ENCODE measurements at places on chromosomes 11 and 22.

DNA sequence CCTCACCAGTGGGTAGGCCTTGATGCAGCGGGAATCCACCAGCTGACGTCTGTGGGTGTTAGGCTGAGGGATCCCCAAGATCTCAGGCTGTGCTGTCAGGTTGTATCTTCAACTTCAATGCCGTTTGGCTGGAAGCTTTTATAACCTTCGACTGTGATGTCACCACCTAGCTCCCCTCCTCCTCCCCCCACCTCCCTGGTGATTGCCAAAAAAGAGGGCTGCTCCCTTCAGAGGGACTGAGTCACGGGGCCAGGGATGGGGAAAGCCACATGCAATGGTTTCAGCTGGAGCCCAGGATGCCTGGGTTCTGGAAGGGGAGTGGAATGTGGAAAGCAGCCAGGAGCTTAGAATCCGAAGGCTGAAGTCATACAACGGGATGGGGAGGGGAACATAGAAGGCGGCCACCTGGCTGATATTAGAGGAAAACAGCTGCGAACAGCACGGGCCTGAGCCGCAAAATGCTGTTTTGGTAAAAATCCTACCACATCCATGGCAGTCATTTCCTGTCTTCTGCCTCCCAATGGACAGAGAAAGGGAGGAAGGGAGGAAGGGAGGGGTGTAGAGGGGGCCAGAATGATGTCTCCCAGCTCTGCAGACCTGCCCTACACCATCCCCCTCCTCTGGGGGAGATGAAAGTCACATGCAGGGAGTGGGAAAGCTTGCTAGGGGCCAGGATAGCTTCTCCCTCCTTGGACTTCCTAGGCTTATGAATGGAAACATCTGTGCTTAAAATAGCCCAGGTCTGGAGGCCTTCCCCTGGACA is at the start of gene LRRN4CL:
Gene LRRN4CL (minus strand): TSS at position 110 of the 763 bp plus-strand sequence. CDS start 1,022 bp downstream, outside the sequence.
- peak within 1 kb of the TSS; percentile 35 for H3K4me3 ChIP-seq
- no peaks in the 10 kb centered on the region for H3K27me3 ChIP-seq

DNA sequence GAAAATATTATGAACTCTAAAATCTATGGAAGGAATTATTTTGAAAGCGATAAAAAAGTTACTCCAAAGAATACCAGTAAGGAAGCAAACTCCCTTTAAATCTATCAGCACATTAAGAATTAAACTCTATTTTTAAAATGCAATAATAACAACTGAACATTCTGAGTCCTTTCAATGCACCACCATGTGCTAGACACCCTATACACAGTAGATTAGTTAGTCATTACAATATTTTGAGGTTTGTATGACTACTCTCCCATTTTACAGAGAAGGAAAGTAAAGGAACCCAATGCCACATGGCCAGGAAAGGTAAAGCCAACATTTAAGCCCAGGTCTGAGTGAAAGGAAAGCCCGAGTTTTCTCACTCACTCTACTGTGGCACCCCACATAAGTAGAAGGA is 17.7 kb downstream of the JAML start:
- no peak for DNase-seq
- no peaks in the 10 kb centered on the region for H3K36me3 ChIP-seq
- no peak overlapping the region for H3K27ac ChIP-seq
- H3K4me1 ChIP-seq = no peaks in the 10 kb centered on the region

GRCh38 chr11:68773521-68774193 is 22.3 kb upstream of the TESMIN start:
- H3K4me3 ChIP-seq = no peak overlapping the region
- no peaks in the 10 kb centered on the region for H3K27me3 ChIP-seq
- H3K4me1 ChIP-seq = peaks cover 12% of the 10 kb centered on the region
- DNase-seq = no peak

DNA sequence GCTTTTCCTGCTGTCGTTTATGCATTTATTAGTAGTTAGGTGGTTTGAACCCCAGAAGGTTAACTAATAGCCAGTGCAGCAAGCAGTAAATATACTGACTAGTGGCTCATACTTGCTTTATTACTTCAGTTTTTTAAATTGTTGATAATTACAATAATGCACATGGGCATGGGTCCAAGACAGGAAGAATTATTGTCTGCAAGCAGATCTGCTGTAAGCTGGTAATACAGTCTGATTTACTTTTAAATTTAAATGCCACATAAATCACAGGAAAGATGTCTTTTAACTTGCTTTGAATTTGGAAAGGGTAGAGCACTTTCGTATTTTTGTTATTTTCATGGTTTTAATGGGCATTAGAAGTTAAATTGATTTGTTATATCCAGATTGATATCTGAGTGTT is 27.1 kb downstream of the APLP2 start:
- no peak overlapping the region for H3K27ac ChIP-seq
- no peaks in the 10 kb centered on the region for H3K27me3 ChIP-seq
- no peaks in the 10 kb centered on the region for H3K36me3 ChIP-seq
- DNase-seq = no peak

DNA sequence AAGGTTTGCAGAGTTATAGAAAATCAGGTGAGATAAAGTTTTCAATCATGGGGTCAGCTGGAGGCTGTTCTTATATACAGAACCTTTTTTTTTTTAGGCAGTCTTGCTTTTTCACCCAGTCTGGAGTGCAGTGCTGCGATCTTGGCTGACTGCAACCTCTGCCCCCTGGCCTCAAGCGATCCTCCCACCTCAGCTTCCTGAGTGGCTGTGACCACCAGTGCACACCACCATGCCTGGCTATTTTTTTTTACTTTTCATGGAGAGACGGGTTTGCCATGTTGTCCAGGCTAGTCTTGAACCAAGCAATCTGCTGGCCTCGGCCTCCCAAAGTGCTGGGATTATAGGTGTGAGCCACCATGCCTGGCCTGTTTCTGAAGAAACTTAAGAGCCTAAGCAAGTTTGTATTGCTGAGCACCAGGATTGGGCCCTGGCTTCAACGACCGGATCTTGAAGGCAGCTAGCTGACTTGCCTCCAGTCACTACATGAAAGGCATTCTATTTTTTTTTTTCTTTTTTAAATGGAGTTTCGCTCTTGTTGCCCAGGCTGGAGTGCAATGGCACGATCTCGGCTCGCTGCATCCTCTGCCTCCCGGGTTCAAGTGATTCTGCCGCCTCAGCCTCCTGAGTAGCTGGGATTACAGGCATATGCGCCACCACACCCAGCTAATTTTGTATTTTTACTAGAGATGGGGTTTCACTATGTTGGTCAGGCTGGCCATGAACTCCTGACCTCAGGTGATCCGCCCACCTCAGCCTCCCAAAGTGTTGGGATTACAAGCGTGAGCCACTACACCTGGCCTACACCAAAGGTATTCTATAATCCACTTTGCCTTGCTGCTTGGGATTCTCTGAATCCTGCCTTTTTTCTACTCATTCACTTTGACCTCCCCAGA is 7.6 kb downstream of the XBP1 start:
- no peaks in the 10 kb centered on the region for H3K27me3 ChIP-seq
- H3K27ac ChIP-seq = no peak overlapping the region
- peaks cover 32% of the 10 kb centered on the region for H3K4me1 ChIP-seq
- peaks cover 79% of the 10 kb centered on the region for H3K36me3 ChIP-seq

GRCh38 chr22:19896665-19897355 is 42.1 kb upstream of the GNB1L start:
- H3K36me3 ChIP-seq = peaks cover 54% of the 10 kb centered on the region
- H3K27me3 ChIP-seq = no peaks in the 10 kb centered on the region
- peaks cover 6% of the 10 kb centered on the region for H3K4me1 ChIP-seq
- no peak overlapping the region for H3K4me3 ChIP-seq

Measured in heart left ventricle (tissue), 16 donors.